GM18507 (cell line): ENCODE measurements at places on chromosomes 4 and X.

GRCh38 chr4:3338976-3339531 is 46.2 kb downstream of the RGS12 start:
- no peak for DNase-seq

DNA sequence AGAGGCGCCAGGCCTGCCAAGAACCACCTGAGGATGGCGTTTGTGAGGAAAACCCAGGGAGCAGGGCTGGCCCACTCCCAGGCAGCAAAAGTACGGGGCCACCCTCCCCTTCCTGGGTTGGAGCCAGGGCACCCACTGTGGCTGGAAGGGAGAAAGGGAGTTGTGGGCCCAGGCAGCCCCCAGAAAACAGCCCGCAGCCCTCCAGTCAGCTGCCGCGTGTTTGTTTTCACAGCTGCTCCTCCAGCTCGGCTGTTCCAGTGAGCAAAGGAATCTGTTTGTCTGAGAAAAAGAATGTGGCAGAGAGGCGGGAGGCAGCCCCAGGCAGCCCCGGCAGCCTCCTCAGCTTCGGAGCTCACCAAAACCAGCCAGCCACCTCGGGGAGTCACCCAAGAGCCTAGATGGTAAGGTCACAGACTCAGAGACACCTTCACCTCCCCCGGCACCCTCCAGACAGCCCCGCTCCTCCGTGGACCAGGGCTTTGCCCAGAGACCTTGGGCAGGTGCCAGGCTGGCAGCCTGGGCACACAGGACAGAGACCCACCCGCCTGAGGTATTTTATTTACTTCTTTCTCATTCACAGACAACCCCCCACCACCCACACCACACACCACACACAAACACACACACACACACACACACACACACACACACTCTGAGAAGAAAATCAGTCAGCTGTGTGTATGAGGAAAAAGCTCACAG is 338.1 kb downstream of the BCOR start:
- no peak for DNase-seq

- no peak for DNase-seq
These were observed 39.8 kb downstream of the DCTD start for GRCh38 chr4:182877326-182877883.

DNA sequence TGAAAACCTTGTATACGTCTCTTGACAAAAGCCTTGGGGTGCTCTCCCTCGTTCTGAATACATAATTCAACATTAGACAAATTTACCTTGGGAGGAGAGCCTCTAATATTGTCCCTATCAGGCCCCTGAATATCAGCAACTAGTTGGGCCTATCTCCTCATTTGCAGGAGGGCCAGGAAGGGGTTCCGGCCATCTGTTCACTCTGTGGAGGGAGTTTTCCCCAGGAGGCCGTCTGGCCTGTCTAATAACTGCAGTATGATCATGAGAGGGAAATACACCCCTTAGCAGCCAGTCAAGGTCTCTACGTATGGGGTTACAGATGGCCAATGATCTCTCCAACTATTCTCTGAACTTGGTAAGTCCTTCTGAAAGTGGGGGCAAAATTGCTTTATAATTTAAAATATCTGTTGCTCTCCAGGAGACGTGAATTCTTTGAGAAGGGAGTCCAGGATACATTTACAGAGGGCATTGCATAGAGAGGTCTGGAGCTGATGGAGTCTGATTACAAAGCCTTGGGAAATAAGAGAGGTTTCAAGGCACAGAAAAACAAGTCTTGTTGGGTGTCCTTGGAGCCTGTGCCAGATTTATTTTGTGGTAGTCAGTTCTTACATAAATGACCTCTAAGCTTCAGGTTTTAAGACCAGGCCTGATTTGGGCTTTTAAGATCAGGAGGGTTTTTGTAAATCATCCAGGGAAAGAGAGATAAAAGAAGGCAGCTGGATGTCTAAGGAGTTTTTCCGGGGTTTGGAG is 48.2 kb upstream of the UXT start:
- no peak for DNase-seq

- DNase-seq = no peak
These were observed 42.3 kb downstream of the DKK2 start for GRCh38 chr4:106993827-106994226.

DNA sequence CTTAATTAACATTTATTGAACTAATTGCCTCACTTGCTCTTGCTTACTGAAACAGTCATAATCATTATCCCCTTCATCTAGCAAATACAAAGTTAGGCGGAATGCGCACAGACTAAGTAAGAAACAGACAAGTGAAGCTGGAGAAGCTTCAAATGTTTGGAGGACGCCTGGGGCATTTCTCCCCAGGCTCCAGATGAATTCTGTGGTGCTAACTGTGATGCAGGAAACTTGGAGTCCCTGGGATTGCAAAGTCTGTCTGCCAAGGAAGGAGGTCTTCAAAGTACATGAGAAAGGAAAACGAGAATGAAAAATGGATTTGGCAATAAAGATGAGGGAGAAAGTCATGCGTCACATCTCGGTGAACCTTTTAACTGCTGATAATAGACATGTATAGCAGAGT is 23.6 kb upstream of the MFAP3L start:
- DNase-seq = no peak

- no peak for DNase-seq
These were observed 5.8 kb downstream of the SRPX2 start for GRCh38 chrX:100649550-100650356.

DNA sequence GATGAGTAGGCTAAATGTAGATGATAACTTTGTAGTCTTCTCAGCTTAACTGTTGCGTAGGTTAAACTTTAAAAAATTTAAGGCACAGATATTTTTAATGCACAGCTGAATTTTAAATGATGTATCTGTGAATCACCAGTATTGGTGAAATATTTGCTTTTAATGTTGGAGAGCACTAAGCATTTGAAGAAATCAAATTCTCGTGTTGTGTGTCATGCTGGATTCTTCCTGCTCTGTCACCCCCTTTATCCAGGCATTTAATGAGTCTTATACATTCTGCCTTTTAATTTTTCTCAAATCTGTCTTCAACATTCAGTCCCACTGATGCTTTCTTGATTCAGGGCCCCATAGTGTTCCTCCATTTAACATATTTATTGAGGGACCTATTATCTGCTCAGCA is 76.7 kb downstream of the SLC4A4 start:
- DNase-seq = no peak

- no peak for DNase-seq
These were observed 327.4 kb downstream of the KCTD8 start for GRCh38 chr4:44121210-44121609.

DNA sequence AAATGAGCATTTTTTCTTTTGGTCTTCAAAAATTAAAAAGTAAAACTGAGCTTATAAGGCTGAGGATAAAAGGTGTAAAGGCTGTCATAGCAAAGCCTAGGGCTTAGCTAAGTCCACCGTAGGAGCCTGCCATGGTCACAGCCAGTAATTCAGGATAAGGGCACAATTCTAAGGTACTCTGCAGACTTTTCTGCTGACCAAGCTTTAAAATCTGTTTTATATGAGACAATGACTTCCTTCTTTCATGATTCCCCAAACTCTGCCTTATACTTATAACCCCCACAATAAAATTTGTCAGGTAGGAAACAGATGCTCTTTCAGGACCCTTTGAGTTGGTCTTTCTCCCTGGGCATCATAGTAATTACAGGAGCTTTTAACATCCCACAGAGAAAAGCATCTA is 138.5 kb downstream of the COL4A6 start:
- DNase-seq = no peak

GRCh38 chr4:16225167-16225862 is 956 bp downstream of the TAPT1 start:
- DNase-seq = no peak
